ENCODE measurements at places on chromosomes 2 and 18. TPM values are rescaled to one million over a fixed set of nuclear protein-coding genes. Genes with fewer than 3 reads are reported as not detected.

Gene SIX3
- not detected for polyA plus RNA-seq

Gene LRRTM4
- polyA plus RNA-seq = 1.9 TPM

Gene DNAH7
- polyA plus RNA-seq = 6.5 TPM

Gene PPM1B
- polyA plus RNA-seq = 62.1 TPM

Gene ZNF396
- 5.4 TPM for polyA plus RNA-seq

Gene OSR1
- 7.1 TPM for polyA plus RNA-seq

Gene RNU2-63P
- polyA plus RNA-seq = not detected

Gene CPO
- polyA plus RNA-seq = 1.6 TPM

GRCh38 chr2:234873103-234873827, 78.6 kb upstream of the SH3BP4 start:
- no peak for DNase-seq

GRCh38 chr18:70288171-70288850, 534 bp upstream of the SOCS6 start:
- DNase-seq = peak; percentile 15

DNA sequence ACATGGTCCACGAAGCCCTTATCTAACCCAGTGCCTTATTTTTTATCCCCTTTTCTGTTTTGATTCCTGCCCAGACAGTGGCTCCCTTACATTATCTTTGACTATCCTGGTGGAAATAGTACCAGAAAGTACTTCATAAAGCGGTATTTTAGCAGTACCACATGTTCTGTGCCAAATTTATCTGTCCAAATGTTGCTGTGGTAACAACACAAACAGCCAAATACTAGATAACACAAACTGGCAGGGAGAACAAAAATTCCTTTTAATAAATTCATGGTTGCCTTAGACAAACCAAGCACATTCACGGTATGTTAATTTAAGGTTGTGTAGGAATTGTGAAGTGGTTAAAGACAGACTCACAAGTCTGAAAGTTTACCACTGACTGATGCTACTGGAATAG, 187.9 kb upstream of the LHCGR start:
- no peak for DNase-seq

DNA sequence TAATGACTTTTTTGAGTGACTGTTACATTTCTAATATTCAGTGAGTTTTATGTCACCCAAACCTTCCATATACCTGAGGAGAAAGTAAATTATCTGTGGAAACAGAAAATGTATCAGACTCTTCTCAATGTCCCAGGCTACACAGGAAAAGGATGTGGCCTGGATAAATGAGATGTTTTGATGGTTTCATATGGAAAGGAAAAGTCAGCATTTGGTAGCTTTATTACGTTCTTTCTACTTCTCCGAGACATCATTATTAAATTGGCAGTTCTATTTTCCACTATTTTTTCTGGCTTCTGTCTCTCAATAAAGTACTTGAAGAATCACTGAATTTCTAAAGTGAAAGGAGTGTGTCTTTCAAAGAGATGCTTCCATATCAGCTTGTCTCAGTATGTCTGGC, 847.0 kb upstream of the CRIM1 start:
- no peak for DNase-seq

- DNase-seq = no peak
Observed at GRCh38 chr2:1642066-1642861, 102.1 kb downstream of the PXDN start.

- DNase-seq = no peak
Observed at GRCh38 chr2:45029215-45029614, 20.0 kb upstream of the SIX2 start.

DNA sequence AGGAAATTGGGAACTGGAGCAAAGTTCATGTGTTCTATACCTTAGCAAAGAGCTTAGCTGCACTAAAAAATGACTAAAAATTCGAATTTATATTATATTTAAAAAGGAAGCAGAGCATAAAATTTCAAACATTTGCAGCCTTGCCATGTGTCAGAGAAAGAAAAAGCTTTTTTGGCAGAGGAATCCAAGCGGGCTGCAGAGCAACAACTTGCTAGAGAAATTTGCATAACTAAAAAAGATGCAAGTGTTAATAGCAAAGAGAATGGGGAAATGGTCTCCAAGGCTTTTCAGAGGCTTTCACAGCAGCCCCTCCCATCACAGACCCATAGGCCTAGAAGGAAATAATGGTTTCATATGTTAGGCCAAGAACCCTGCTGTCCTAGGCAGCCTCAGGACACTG, 1315.9 kb downstream of the DSC3 start:
- DNase-seq = no peak

DNA sequence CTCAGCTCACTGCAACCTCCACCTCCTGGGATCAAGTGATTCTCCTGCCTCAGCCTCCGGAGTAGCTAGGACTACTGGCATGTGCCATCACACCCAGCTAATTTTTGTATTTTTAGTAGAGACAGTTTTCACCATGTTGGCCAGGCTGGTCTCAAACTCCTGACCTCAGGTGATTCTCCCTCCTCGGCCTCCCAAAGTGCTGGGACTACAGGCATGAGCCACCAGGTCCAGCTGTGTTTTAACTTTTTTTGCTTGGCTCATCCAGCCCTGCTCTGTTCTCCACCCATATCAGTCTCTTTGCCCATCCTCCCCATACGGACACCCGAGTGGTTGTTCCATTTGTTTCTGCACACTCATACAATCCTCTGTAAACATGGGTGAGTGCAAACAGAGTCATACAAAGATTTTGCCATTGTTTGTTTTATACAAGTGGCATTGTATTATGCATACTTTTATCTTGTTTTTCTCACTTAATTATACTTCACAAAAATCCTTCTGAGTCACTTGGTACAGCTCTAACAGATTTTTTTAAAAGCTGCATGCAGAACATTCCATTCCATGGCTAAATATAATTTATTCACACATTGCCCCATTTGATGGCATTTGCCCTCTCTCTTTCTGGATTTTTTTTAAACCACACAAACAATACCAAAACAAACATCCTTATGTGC, 5.3 kb downstream of the APOB start:
- no peak for DNase-seq

- DNase-seq = peak; percentile 80
Observed at GRCh38 chr2:20578895-20579825, 71.7 kb downstream of the HS1BP3 start.

DNA sequence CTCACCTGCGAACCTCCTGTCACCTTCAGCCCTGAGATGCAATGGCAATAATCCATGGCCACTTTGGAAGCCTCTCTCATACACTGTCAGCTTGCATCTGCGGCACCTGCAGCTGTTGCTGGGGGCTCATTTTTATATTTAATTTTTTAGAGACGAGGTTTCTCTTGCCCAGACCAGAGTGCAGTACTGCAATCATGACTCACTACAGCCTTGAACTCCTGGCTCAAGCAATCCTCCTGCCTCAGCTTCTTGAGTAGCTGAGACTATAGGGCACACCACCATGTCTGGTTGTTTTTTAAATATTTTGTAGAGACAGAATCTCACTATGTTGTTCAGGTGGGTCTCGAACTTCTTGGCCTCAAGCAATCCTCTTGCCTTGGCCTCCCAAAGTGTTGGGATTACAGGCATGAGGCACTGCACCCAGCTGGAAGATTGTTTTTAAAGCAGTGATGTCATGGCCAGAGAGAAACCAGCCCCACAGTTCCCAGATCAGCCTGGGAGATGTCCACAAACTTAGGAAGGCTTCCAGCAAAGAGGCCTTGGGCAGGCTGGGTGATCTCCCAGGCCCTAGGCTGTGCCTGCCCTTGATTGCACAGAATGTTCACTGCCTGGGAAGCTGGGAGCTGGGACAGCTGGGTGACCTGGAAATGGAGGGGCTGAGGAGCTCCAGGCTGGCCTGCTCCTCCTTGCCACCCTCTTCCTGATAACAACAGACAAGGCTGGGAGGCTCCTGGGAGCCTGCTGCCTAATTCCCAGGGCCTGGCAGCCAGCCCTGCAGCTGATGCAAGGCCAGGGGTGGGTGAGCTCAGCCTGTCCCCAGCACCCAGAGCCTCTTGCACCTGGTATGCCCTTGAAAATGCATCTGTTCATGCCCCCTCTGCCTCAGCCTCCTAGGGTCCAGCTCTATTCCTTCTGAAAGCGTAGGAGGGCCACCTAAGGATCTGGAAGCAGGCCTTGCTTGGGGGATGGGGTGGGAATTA, 27.1 kb downstream of the SH2D6 start:
- no peak for DNase-seq

DNA sequence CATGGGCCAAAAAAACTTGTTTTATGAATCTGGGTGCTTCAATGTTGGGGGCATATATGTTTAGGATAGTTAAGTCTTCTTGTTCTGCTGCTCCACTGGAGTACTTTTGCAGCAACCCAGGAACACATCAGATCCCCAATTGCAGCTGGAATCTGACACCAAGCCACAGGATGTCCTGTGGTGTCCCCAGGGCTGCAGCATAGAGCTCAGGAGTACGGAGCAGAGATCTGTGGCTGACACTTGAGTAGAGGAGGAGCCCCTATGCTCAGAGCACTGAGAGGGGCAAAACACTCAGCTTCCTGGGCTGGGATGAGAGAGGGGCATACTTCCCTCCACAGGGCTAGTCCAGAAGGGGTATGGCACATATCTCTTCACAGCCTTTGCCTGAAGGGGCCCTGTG, 138.9 kb upstream of the ERBB4 start:
- DNase-seq = no peak

- DNase-seq = no peak
Observed at GRCh38 chr2:216810399-216811160, 49.3 kb downstream of the TNP1 start.

DNA sequence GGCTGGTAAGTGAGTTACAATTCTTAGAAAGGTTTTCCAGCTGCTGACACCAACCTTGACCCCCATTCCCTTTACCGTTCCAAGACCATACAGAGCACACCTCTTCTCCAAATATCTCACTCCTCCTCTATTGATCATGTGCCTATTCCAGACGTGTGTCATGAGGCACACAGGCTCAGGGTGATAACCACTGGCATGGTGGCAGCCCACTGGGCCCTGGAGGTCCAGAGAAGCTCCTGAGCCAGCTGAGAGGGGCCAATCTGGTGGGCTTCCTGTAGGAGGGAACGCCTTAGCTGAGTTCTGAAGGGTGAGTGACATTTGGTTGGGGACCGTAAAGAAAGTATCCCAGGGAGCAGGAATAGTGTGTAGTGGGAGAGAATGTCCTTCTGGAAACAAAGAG, 28.3 kb downstream of the ZAP70 start:
- no peak for DNase-seq

- DNase-seq = no peak
Observed at GRCh38 chr2:200278694-200279316, 27.7 kb upstream of the SPATS2L start.

- no peak for DNase-seq
Observed at GRCh38 chr18:43692099-43692690, 414.9 kb upstream of the SYT4 start.

- DNase-seq = no peak
Observed at GRCh38 chr2:147519178-147519577, 325.7 kb upstream of the ACVR2A start.
